ENCODE measurements at places on chromosomes 3 and 15.
A peak's percentile ranks its signal among the peaks of the same experiment; 100 is the strongest.

DNA sequence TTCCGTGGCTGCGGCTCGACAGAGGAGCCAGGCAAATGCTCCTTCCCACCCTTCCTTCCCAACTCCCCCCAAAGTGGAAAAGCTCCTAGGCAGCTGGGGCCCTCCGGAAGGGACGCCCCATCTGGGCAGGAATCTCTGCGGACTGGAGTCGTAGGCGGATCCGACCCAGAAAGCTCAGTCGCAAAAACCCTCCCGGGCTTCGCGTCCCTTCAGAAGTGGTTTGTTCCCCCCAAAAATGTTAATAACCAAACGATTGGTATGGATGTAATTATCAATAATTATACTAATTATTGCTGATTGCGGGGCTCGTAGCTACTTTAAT, 3.8 kb downstream of the RNU6-1 start:
- DNase-seq: no peak

DNA sequence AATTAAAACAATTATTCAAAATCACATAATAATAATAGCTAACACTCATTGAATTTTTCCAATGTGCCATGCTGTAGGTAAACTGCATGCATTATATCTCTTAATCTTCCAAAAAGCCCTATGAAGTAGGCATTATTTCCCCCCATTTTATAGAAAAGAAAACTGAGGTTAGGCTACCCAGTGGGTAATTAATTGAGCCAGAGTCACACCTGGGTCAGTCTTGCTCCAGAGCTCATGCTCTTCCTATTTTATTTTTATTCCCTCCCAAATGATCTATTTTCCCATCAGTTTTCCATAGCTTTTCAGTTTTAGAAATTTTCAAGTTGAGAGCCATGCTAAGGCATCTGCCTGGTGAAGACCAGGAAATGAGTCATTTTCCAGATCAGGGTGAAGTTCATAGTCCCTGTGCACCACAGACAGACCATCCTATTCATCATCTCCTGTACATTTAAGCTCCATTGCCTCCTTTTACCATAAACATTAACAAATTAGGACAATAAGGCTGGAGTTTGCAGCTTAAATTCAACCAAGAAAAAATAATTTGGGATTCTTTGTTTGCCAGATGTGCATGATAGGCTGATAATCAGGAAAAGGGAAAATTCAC, 417.3 kb downstream of the OTOL1 start:
- no peak for DNase-seq

DNA sequence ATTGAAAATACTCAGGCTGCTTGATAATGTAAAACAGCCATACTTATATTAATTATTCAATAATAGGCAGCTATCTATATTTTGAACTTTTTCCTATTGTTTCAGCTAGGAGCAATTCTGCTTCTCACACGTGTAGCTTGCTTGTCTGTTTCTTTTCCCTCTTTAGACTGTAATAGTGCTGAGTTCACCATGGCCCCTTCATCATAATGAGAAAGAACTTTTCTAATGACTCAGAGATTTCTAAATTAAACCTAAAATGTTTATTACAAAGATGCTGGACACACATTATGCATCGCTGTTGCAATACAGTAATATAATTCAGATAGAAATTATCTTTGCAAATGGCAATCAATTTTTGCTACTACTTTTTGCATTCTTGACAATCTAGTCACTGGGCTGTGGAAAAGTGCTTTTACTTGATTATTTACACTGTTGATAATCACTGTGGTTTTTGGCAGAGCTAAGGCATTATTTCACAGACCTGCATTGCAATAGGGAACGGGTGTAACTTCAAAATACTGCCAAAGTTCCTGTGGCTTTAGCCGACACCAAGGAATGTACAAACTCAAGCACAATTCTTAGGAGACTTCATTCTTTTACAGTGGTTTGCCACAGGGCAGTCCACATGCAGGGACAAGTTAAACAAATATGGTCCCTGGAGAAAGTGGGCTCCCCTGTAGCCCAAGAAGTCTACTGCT, 281.0 kb upstream of the TBL1XR1 start:
- DNase-seq: peak; percentile 32

DNA sequence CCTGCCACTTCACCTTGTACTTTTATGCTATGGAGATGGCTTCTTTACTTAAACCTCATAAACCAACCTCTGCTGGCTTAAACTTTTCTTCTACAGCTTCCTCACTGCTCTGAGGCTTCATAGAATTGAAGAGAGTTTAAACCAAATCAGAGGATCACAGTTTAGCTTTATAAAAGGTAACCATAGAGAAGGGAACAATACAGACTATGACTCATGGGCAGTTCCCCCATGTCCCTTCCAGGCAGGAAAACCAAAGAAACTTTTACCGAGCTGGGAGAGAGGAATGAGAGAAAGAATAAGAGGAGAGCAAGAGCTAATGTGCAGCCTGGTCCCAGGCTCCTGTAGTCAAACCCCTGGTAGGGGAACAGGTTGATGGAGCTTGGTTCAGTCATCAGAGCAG, 53.9 kb upstream of the NEDD4 start:
- DNase-seq: no peak

- DNase-seq: peak; percentile 52
These were observed 878 bp downstream of the DYNC1LI1 start for GRCh38 chr3:32569540-32570420.

DNA sequence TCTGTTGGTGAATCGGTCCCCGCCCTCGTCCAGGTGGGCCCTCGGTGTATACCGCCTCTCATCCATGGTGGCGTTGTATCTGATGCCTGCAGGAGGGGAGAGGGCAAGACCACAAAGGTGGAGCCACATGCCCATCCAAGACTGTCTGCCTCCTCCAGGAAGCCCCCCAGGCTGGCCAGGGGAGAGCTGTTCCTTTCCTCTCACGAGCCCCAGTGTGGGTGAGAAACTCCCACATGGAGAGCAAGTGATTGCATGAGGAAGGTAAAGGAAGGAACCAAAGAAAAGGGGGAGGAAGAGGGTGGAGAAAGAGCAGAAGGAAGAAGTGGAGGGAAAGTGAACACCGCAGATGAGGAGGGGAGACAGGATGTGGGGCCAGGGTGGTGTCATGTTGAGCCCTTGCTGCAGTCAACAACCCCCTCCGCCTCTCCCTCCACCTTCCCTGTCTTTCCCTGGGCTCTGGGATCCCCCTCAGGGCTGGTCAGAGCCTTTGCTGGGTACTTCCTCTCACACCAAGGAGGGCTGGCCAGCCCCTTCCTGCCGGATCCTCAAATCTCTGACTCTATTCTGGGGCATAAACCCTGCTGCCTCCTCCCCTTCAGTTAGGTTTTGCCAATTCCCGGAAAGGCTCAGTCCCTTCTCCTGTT, 49.3 kb downstream of the FEM1B start:
- DNase-seq: peak; percentile 59

DNA sequence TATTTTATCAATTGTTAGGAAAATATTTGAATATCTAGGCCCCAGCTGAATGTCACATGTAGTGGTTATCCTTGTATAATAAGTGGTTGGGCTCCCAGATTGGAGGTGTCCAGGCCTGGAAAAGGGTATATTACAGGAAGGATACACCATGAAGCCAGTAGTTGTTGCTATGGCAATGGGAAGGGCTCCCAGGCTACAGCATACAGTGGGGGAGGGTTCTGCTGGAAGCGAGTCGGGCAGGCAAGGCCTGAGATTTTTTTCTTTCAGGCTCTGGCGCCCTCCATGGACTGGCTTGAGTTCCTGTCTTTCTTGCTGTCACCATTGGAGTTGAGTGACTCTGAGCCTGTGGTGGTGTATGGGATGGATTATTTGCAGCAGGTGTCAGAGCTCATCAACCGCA, 8.9 kb downstream of the ECE2 start:
- peak; percentile 39 for DNase-seq

Measured in inflammatory macrophage (primary cell).